ENCODE measurements at places on chromosomes 5 and 9.

- peaks cover 16% of the 10 kb centered on the region for H3K36me3 ChIP-seq
- H3K4me3 ChIP-seq = no peak overlapping the region
- no peak for DNase-seq
- H3K27me3 ChIP-seq = no peaks in the 10 kb centered on the region
Observed at GRCh38 chr5:9198394-9198793, 347.5 kb downstream of the SEMA5A start.

DNA sequence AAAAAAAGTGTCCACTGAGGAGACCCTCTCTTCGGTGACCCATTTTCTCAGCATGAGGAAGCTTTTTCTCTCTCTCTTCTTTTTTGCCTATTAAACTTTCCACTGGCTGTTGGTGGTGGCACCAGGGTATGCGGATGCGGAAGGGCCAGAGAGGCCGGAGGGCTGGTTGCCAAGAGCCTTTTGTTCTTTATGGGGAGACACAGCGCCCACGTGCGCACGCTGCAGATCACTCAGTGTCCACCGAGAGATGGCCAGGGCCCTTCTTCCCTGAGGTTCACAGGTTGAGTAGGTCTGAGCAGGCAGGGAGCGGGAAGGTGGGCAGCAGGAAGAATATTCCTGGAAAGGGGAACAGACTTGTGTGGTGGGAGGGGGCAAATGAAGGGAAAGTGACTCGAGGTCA, 69.1 kb downstream of the STK10 start:
- H3K27ac ChIP-seq = no peak overlapping the region
- H3K4me1 ChIP-seq = peaks cover 27% of the 10 kb centered on the region
- H3K36me3 ChIP-seq = no peaks in the 10 kb centered on the region
- H3K4me3 ChIP-seq = no peak overlapping the region
- no peaks in the 10 kb centered on the region for H3K27me3 ChIP-seq

DNA sequence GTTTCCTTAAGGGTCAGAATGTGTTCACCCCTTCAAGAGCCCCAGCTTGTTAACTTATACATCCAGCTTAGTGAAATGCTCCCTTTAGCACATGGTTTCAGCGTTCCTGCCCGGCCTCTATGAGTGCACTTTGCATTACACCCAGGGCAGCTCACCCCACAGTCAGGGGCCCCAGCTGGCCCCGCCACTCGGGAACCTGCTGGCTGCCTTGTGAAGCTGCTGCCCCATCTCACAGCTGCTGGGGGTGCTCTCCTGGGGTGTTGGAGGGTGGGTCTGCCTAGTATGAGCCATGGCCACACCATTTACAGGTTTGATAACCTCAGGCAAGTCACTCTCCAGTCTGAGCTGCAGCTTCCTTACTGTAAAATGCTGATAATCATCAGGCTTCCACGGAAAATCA, 32.2 kb downstream of the HRH2 start:
- no peak overlapping the region for H3K4me3 ChIP-seq
- H3K27ac ChIP-seq = peak overlapping the region; percentile 79
- H3K36me3 ChIP-seq = no peaks in the 10 kb centered on the region

GRCh38 chr5:131644822-131645221, 9.8 kb upstream of the RAPGEF6 start:
- H3K4me3 ChIP-seq = no peak overlapping the region
- H3K27me3 ChIP-seq = no peaks in the 10 kb centered on the region
- H3K27ac ChIP-seq = no peak overlapping the region
- H3K36me3 ChIP-seq = no peaks in the 10 kb centered on the region

DNA sequence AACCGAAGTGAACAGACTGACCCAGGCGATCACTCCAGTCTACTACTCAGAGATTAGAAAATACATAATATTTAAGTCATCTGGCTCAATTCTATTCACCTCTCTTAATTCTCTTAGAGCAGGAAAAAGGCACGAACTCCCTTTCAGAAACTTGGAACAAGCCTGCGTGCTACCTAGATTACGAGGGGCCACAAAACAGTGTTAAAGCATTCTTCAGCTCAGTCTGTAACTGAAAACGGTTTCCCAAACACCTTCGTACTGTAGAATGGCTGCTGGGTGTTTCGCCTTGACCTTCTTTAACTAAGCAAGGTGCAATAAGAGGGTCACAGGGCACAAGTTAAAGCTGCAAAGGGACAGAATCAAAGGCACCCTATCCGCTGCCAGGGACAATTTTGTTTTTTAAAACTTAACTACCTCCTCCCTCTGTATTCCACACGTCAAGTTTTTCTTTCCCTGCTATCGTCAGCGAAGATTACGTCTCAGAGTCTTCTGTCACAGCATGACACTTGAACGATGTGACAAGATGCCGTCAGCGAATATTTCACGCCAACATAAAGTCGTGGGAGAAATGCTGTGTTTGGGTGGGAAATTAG, 687 bp downstream of the LYSMD3 start:
- H3K4me1 ChIP-seq = peaks cover 38% of the 10 kb centered on the region
- DNase-seq = no peak
- H3K36me3 ChIP-seq = peaks cover 19% of the 10 kb centered on the region
- peak overlapping the region; percentile 97 for H3K27ac ChIP-seq
- peak overlapping the region; percentile 94 for H3K4me3 ChIP-seq
- H3K27me3 ChIP-seq = no peaks in the 10 kb centered on the region

DNA sequence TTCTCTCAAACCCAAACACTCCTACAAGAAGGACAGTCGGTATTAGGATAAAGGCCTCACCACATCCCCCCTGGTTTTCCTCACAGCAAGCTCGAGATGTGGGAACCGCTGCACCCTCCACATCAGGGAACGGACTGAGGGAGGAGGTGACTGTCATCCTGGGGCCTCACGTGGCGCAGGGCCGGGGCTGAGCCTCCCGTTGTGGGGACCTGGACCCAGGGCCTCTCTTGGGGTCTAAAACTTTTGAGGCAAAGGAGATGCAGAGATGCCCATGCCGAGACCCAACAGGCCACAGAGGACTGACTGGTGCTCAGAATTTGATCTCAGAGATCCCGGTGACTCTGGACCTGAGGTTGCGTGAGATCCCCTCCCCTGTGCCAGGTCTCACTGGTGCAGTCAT, 72.7 kb downstream of the MRPL36 start:
- no peaks in the 10 kb centered on the region for H3K36me3 ChIP-seq
- no peak overlapping the region for H3K4me3 ChIP-seq
- no peaks in the 10 kb centered on the region for H3K27me3 ChIP-seq
- no peak for DNase-seq
- H3K27ac ChIP-seq = no peak overlapping the region
- H3K4me1 ChIP-seq = no peaks in the 10 kb centered on the region

- H3K4me1 ChIP-seq = no peaks in the 10 kb centered on the region
- no peaks in the 10 kb centered on the region for H3K27me3 ChIP-seq
- no peaks in the 10 kb centered on the region for H3K36me3 ChIP-seq
- no peak overlapping the region for H3K4me3 ChIP-seq
- no peak for DNase-seq
Observed at GRCh38 chr9:1729631-1730030, 285.5 kb upstream of the SMARCA2 start.

- H3K27me3 ChIP-seq = no peaks in the 10 kb centered on the region
- H3K36me3 ChIP-seq = no peaks in the 10 kb centered on the region
- H3K27ac ChIP-seq = no peak overlapping the region
- H3K4me1 ChIP-seq = peaks cover 4% of the 10 kb centered on the region
- no peak overlapping the region for H3K4me3 ChIP-seq
Observed at GRCh38 chr5:124454081-124454480, 292.4 kb downstream of the ZNF608 start.

GRCh38 chr9:90249094-90249493, 393.5 kb downstream of the DIRAS2 start:
- H3K27me3 ChIP-seq = no peaks in the 10 kb centered on the region
- no peak overlapping the region for H3K27ac ChIP-seq
- no peaks in the 10 kb centered on the region for H3K36me3 ChIP-seq
- no peak overlapping the region for H3K4me3 ChIP-seq
- DNase-seq = no peak

DNA sequence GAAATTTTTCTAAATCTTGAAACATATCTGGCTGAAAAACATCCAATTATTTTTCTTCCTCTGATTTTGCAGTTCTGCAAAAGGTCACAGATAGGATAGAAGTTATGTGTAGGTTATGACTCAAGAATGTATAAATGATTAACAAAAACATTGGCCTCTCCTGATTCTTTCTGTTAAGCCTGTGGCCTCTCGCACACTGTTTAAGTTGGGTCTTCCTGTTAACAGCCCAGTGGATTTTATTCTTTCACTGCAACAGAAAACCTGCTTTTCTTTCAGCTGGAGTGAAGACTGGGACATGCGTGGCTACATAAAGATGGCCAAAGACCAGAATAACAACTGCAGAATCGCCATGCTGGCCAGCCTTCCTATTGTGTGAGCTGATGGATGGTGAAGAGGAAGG, 17.1 kb upstream of the SPATA31E1 start:
- H3K27ac ChIP-seq = no peak overlapping the region
- H3K27me3 ChIP-seq = no peaks in the 10 kb centered on the region
- H3K36me3 ChIP-seq = no peaks in the 10 kb centered on the region

DNA sequence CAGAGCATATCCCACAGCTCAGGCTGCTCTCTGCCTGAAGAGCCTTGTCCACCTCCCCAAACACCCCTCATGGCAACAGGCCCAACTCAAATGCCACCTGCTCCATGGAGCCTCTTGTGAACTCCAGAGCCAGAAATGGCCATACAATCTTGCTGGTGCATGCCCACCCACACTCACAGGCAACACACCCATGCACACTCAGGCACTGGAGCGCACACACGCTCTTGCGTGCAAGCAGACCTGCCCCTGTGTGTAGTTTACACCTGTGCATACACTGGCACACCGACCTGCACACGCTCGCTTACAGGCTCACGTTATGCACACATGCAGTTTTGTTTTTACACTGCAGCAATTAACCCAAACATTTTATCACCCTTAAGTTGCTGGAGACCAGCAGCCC, 40.0 kb downstream of the HRH2 start:
- no peaks in the 10 kb centered on the region for H3K4me1 ChIP-seq
- no peaks in the 10 kb centered on the region for H3K36me3 ChIP-seq
- H3K27me3 ChIP-seq = no peaks in the 10 kb centered on the region
- H3K4me3 ChIP-seq = no peak overlapping the region

DNA sequence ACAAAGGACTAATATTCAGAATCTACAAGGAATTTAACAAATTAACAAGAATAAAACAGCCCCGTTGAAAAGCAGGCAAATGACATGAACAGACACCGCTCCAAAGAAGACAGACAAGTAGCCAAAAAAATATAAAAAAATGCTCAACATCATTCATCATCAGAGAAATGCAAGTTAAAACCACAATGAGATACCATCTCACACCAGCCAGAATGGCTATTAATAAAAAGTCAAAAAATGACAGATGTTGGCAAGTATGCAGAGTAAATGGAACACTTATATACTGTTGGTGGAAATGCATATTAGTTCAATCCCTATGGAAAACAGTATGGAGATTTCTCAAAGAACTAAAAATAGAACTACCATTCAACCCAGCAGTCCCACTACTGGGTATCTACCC, 302.7 kb upstream of the RGMB start:
- no peaks in the 10 kb centered on the region for H3K27me3 ChIP-seq
- no peak for DNase-seq
- H3K27ac ChIP-seq = no peak overlapping the region
- H3K4me3 ChIP-seq = no peak overlapping the region
- no peaks in the 10 kb centered on the region for H3K4me1 ChIP-seq
- H3K36me3 ChIP-seq = no peaks in the 10 kb centered on the region

GRCh38 chr5:38292228-38292627, 33.9 kb downstream of the EGFLAM start:
- no peak for DNase-seq
- H3K36me3 ChIP-seq = no peaks in the 10 kb centered on the region
- H3K27ac ChIP-seq = no peak overlapping the region
- no peaks in the 10 kb centered on the region for H3K4me1 ChIP-seq

DNA sequence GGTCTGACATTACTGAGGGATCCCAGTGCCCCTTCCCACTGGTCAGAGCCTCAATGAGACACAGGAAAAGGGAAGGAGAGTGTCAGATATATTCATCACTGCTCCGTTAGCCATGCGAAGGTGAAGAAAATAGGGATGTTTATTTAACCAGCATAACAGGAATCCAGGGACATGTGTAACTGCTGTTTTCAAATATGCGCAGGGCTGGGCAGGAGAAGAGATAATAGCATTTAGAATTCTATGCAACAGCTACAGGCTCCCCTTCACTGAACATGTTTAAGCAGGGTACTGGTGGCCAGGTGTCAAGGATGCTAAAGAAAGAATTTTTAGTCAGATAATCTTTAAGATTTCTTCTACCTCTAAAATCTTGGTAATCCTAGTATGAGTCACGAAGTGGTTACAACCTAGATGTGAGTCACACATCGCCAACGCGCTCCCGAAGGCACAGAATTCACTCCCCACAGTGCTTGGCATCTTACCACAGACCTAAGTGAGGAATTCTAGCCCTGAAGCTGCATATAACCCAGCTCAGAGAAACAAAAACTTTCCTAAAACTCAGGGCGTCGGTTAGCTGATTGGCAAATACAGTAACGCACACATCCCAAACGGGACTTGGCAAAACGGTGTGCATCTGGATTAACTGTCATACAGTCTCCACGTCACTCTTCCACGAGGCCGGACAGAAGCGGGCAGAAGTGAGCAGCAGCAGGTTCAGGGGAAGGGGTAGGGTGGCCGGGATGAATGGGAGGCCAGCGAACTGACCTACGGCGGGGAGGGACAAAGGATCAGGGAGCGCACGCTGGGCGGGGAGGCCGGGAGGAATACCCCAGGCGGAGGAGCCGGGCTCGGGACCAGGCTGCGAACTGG, 1.1 kb downstream of the CTNNAL1 start:
- H3K4me1 ChIP-seq = no peaks in the 10 kb centered on the region
- peak overlapping the region; percentile 66 for H3K4me3 ChIP-seq
- DNase-seq = no peak
- H3K27me3 ChIP-seq = no peaks in the 10 kb centered on the region

- H3K4me1 ChIP-seq = peaks cover 91% of the 10 kb centered on the region
- H3K27me3 ChIP-seq = no peaks in the 10 kb centered on the region
- peak overlapping the region; percentile 54 for H3K4me3 ChIP-seq
- peak; percentile 26 for DNase-seq
Observed at GRCh38 chr9:121286973-121287741, 19.2 kb downstream of the GSN start.

DNA sequence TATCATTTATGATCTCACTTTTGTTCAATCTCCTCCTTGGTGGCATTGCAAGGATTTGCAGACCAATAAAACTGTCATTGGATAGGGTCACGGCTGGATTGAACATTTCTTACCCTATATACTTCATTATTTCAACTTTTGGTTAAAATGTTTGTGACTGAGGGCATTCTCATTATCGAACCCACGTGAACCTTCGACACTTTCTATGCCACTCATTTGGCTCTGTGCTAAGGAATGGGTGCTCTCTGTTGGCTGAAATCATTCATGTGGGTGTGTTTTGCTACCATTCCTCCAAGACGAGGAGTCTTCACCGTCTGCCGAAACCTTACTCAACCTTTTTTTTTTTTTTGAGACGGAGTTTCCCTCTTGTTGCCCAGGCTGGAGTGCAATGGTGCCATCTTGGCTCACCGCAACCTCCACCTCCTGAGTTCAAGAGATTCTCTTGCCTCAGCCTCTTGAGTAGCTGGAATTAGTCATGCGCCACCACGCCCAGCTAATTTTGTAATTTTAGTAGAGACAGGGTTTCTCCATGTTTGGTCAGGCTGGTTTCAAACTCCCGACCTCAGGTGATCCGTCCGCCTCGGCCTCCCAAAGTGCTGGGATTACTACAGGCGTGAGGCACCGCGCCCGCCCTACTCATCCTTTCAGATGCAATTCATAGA, 62.5 kb downstream of the CSNK1A1 start:
- H3K4me1 ChIP-seq = peaks cover 58% of the 10 kb centered on the region
- H3K4me3 ChIP-seq = no peak overlapping the region
- H3K36me3 ChIP-seq = peaks cover 6% of the 10 kb centered on the region
- H3K27me3 ChIP-seq = no peaks in the 10 kb centered on the region
- DNase-seq = no peak

Measured in esophagus squamous epithelium (tissue), 5 donors.